SJCRH30 (cell line): ENCODE measurements at places on chromosomes 12 and 14.

- DNase-seq: no peak
Observed at GRCh38 chr14:100015251-100015655, 50.0 kb upstream of the EVL start.

GRCh38 chr12:131897875-131898274 lies 3.5 kb downstream of the ULK1 start:
- DNase-seq: no peak

DNA sequence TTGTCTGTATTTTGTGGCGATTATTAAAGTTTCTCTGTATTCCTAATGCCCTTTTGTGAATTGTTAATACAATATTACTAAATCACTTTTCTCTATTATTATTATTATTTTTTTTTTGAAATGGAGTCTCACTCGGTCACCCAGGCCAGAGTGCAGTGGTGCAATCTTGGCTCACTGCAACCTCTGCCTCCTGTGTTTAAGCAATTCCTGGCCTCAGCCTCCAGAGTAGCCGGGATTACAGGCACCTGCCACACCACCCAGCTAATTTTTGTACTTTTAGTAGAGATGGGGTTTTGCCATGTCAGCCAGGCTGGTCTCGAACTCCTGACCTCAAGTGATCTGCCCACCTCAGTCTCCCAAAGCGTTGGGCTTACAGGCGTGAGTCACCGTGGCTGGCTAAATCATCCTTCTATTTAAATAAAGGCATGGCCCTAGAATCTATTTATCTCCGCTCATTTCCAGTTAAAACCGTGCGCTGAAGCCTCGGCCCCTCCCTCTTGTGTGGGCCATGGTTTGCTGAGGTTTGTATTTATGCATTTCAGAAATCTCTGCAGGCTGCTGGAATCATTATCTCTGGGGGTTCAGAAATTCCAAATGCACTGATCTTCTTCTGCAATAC lies 1136.4 kb upstream of the TMEM132C start:
- no peak for DNase-seq

GRCh38 chr12:77983859-77984258 lies 153.2 kb downstream of the NAV3 start:
- DNase-seq: no peak

GRCh38 chr14:70283156-70283555 lies 76.3 kb downstream of the COX16 start:
- DNase-seq: no peak

- no peak for DNase-seq
Observed at GRCh38 chr14:101471723-101472517, 89.4 kb upstream of the DIO3 start.

DNA sequence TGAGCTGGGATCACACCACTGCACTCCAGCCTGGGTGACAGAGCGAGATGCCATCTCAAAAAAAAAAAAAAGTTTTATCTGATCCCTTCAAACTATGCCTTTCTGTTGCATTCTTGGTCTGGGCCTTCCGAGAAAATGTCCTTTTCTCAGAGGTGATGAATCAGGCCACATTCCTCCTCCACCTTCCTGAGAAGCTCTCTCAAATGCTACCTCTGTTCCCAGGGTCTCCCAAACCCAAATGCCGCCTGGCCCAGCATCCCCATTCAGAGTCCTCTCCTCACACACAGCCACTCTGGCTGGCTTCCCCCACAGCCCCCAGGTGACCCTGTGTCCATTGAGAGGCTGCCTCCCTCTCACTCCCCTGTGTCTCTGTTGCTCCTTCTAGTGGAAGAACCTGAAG lies 19.7 kb upstream of the TMED10 start:
- no peak for DNase-seq

- DNase-seq: peak; percentile 87
Observed at GRCh38 chr14:35386673-35387125, 17.9 kb downstream of the NFKBIA start.

GRCh38 chr12:124169577-124170284 lies 125.2 kb upstream of the RFLNA start:
- DNase-seq: no peak

DNA sequence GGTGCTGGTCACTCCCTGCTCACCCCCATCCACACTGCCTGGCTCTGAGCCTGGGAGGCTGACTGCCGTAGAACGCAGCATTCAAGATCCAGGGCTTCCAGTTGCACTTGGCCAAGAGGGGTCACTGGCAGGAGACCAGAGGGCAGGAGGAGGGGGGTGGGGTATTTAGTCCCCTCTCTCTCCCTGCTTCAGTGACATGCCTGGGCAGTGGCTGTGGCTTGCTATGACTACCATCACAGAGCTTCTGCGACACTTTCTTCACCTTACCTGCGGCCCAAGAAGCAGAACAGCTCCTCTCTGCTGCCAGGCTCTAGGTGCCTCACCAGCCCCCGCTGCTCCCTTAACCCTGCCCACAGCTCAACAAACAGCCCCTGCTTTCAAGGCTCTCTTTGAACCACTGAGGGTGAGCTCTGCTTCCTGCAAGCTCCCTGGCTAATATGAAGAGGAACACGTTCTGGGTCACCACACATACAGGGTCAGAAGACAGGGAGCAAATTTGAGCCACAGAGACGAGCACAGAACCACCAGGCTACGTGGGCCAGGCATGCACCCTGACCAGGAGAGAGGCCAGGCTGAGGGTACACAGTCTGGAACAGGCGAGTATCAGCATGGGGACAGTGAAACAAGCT lies 55.7 kb downstream of the ITPK1 start:
- DNase-seq: no peak

- DNase-seq: no peak
Observed at GRCh38 chr12:118456741-118457140, 80.4 kb downstream of the SUDS3 start.

- peak; percentile 24 for DNase-seq
Observed at GRCh38 chr14:39398382-39398781, 33.9 kb downstream of the FBXO33 start.
